NCI-H526 treated with DMSO at 0.1 percent for 48 hours (cell line): ENCODE measurements at places on chromosomes 7 and 10.

- DNase-seq, result peak; percentile 9
Measured at GRCh38 chr10:9331583-9332008, 1277.1 kb downstream of the GATA3 start.

- no peak for DNase-seq
Measured at GRCh38 chr10:52652431-52653262, 119.9 kb downstream of the MBL2 start.

DNA sequence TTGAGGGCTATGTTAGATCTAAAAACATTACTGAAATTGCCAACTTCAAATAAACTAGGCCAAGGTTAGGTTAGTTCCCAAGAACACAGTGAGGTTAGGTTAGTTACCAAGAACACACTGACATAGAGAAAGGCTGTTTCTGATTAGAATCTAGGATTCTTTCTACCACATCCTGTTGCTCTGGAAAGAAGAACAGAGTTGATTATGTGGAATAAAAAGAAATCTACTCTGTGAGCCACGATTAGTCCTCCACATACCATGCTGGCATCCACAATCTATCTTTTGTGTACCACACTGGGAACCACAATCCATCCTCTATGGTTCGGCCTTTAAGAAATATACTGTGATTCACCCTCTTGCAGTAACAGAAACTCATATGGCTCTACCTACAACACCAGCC lies 91.4 kb downstream of the LRRTM3 start:
- no peak for DNase-seq

DNA sequence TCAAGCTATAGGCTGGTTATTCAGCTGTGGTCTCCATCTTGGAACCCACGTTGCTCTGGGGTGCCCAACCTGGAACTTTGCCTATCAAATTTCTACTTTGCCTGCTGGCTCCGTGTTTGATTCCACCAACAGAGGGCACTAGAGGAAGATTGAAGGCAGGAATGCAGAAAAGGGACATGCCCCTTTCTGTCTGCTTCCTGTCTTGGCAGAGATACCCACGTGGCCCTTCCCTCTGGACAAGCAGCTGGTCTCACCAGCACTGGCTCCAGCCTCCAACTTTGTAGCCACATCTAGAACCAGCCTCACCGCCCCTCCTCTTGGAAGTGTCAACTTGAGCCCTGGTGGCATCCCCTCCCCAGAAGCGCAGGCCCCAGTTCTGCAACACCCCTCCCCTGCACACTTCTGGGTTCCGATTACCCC lies 52.1 kb upstream of the ZNF438 start:
- peak; percentile 23 for DNase-seq

- DNase-seq, result no peak
Measured at GRCh38 chr10:71996592-71997371, 32.6 kb downstream of the CHST3 start.

GRCh38 chr7:141944811-141945210 lies 2.0 kb downstream of the CLEC5A start:
- no peak for DNase-seq

DNA sequence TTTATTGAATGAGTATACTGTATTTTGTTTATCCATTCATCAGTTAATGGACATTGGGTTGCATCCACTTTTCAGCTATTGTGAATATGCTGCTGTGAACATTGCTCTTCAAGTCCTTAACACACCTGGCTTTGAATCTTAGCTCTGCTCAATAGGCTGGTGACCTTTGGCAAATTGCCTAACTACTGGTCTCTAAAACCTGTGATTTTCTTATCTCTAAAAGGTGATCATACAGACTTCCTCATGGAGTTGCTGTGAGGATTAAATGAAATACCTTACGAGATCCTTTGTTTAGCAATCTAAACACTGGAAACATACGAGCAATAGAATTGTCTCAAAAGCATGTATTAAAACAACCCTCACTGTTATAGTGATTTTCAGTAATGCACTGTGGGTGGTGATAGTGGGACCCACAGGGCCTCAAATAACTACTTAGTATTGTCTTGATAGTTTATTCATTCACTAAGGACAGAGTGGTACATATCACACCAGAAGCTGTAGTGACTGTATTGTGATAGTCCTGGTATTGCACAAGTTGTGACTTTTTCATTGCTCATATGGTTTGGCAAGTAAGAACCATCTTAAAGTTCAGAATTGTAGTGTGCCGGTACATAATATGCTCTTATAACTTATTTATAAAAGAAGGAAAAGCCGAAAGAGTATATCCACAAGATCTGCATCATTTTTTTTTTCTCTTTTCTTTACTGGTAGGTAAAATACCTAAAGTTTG lies 257.6 kb downstream of the EXOC4 start:
- DNase-seq, result no peak

- DNase-seq, result no peak
Measured at GRCh38 chr10:116029826-116030225, 243.2 kb downstream of the GFRA1 start.

DNA sequence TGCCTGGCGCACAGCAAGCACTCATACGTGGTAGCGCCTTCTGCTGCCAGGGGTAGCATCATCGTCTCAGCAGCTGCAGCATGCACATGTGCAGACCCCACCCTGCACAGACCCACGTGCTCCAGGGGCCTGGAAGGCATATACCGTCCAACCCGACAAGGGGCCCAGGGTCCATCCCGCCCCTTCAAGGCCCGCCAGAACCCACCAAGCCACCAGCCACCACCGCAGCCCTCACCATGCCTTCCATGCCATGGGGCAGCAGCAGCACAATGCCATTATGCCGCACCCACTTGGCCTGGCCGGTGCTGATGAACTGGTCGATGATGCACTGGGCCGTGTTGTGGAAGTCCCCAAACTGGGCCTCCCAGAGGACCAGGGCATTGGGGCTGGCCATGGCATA lies 22.7 kb downstream of the OGDHL start:
- DNase-seq, result no peak

GRCh38 chr7:17206349-17206905 lies 92.0 kb upstream of the AHR start:
- no peak for DNase-seq

- DNase-seq, result no peak
Measured at GRCh38 chr7:77903597-77903996, 105.0 kb downstream of the PHTF2 start.

GRCh38 chr7:142301299-142301698 lies 43.4 kb upstream of the PRSS58 start:
- DNase-seq, result no peak

DNA sequence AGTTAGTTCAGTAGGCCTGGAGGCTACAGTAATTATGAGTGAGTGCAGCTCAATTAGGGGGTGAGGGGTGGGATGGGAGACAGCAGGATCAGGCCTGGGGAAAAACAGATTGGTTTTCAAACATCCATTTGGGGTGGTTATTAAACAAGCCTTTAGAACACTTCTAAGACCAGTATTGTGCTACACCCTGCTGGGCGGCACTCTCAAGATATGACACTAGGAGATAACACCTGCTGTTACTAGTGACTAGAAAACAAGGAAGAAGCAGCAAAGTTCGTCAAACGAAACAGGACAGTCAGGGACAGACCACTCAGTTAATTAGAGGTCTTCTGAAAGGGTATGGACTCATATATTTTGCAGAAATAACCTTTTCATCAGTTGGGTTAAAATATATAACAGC lies 353.6 kb downstream of the PTEN start:
- no peak for DNase-seq

- DNase-seq, result no peak
Measured at GRCh38 chr7:65979583-65980477, 2.2 kb downstream of the GUSB start.

- no peak for DNase-seq
Measured at GRCh38 chr10:113494761-113495160, 58.1 kb upstream of the HABP2 start.

GRCh38 chr7:28411876-28412662 lies at the start of gene CREB5:
Gene CREB5 (plus strand): TSS chr7:28412518. CDS start chr7:28412915, 397 bp downstream.
- no peak for DNase-seq

- no peak for DNase-seq
Measured at GRCh38 chr7:100221231-100221718, 1.5 kb downstream of the PVRIG start.

DNA sequence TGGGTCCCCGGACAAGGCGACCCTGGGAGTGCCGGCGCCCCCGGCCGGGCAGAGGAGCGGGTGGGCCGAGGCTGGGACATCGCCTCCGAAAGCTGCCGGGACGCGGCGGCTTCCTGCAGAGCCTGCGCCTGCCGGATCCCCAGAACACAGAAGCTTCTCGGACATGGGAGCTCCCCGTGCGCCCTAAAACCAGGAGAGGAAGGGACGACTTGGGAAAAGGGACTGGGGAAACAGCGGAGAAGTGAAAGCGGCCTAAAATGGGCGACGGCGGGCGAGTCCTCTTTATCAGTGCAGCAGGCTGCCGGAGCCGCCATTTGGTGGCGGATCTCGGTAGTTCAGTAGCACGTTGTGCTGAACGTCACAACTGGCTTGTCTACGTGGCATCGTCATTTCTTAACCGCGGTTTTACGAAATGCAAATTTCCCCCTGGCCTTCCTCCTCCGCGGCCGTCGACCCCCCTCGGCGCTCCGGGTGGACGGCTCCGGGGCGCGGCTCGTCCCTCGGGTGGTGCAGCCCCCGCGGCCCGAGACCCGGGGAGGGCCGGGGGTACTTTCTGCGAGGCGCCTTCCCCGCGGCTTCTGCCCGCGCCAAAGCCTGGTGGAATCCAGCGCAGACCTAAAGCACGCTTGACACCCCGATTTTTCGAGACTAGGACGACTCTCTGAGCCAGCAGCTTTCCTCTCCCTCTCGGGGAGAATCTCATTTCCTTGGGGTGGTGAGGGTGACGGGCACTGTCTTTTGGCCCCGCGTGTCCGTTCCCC lies 9.9 kb upstream of the SPAG6 start:
- DNase-seq, result no peak

DNA sequence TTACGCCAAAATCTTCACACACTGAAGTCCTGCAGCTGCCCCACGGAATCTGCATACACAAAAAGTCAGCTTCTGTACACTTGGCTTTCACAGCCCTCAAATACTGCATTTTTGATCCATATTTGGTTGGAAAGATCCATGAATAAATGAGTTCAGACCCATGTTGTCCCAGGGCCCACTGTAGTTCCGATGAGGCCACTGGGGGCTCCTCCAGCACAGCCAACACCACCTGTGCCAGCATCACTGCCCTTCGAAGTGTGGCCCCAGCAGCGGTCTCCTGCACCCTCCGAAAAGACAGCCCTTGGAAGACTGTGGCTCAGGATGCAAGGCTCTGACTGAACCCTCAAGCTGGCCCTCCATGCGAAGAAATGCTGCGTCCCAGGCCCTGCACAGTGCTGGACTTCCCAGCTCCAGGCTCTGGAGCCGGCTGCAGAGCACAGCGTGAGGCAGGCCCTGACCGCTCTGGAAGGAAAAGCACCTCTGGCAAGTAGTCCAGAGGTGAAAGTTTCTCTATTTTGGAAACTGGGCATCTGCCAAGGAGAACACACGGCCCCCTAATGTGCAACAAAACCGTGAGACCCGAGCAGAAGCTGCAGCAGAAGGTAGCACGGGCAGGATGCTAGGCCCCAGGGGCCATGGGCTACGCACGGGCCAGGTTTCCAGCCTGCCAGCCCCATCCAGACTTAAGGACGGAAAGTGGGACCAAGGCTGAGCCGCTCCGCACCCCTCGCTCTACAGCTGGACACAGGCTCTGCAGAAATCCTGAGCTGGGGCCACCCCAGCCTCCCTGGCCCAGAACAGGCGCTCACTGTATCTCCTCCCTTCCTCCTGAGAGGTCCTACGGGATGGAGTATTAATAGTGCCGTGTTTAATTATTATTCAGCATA lies 62.6 kb downstream of the PTPRN2 start:
- DNase-seq, result no peak

- no peak for DNase-seq
Measured at GRCh38 chr7:77479536-77480088, 57.5 kb upstream of the PTPN12 start.

DNA sequence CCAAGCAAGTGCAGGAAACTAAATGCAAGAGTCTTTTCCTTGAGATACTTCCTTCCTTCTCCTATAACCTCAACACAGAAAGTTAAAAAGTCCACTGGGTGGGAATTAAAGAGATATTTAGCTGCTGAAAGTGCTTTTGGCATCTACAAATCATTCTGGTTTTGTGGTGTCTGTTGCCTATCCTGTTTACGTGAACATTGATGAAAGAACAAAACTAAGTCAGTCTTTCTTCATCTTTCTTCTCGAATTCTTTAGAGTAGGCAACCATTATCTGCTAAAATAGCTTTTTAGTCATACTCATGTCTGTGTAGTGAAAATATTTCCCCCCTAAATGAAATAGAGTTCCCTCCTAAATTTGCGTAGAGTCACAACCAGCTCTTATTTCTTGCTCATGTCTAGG lies 838.6 kb downstream of the GATA3 start:
- DNase-seq, result no peak

GRCh38 chr10:57925045-57925444 lies 342.6 kb downstream of the IPMK start:
- DNase-seq, result no peak

DNA sequence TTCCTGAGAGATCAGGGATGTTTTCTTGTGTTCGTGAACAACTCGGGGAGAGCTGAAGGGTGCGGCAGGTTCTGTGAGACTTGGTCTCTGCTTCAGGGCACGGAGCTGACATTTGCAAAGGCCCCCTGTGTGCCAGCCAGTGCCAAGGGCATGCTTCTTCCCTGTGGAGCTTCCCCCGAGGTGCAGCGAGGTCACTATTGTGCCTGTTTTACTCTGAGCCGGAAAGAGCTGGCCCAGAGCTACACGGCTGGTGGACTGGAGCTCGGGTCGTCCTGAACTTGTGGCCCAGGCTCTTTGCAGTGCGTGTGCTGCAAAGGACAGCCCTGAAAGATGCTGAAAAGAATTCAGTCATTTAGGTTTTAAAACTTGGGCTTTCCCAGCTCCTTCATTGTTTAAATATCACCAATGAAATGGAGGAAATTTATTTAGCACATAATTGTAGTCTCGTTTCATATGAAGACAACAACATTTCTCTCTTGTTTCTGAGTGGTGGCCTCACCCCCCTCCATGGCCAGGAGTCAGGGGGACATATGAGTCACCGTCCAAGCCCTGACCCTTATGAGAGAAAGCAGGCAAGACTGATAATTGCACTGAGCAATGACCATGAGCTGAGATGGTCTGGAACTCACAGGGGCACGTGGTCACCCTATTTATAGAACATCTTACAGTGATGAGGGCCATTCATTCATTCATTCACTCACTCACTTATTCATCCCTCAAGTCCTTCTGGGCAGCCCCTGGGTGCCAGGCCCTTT lies 102.6 kb downstream of the PTPRE start:
- no peak for DNase-seq

GRCh38 chr10:122678266-122678665 lies 21.4 kb downstream of the C10orf120 start:
- DNase-seq, result no peak
